Osteocyte (in vitro differentiated cells): ENCODE measurements at places on chromosomes 5 and 9. TPM values are rescaled to one million over a fixed set of nuclear protein-coding genes. Genes with fewer than 3 reads are reported as not detected.

DNA sequence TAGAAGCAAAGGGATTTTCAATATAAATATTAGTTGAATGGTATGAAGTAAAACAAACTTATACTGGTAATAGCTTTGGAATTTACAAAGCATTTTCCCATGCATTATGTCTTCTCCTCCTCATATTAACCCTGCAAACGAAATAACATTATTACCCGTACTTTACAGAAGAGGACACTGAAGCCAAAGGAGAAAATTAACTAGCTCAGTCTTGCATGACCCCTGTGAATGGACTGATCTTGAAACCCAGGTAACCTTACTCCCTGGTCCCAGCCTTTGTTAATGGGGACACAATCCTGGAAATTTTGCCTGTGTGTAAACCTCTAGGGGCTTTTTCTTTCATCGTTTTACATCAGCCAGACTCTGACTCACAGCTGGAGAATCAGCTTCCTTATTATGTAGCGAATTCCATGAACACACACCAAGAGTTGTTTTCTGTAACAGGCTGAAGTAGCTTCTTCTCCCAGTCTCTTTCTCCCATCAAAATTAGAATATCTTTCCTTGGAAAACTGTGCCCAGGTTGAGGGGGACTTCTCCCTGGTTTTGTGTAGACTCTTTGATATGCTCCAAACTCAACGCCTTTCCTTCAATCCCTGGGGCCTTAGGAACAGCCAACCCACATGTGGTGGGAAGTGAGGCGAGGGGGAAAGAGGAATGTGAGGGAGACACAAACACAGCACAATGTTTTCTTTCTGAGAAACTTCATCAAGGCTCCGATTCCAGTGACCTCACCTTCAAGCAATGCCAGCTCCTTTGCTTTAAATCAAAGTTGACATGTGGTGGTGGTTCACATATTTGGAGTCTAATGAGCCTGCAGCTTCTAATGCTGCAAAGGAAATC lies 480.9 kb upstream of the PAPPA start:
- H3K4me3 ChIP-seq = peak overlapping the region; percentile 61
- peaks cover 68% of the 10 kb centered on the region for H3K4me1 ChIP-seq
- H3K27ac ChIP-seq = peak overlapping the region; percentile 100
- H3K27me3 ChIP-seq = no peaks in the 10 kb centered on the region
- peaks cover 12% of the 10 kb centered on the region for H3K36me3 ChIP-seq

DNA sequence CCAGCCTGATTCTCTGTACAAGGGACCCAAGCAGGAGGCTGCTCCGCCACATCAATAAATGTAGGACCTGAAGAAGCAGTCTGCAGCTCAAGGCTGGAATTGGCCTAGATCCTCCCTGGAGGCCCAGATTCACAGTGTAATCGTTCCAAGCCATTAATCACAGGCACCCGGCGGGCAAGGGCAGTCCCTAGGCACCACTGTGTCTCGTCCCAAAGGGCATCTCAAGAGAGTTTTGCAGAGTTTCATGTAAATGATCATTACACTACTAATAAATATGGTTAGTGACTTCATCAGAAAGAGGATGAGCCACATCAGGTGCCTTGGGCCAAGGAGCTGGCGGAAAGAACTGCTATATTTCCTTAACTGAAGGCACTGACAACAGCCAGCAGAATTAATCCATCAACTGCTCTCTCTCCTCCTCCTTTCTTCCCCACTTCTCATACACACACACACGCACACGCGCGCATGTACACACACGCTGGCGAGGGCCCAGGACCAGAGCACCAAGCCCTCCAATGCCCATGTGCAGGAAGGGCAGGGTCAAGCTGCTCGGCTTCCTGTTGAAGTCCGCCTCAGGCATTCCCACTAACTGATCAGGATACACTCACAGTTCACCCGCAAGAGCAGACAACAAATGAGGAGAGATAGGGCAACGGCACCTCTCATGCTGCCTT lies 33.9 kb downstream of the GNAQ start:
- peak overlapping the region; percentile 90 for H3K27ac ChIP-seq
- peaks cover 67% of the 10 kb centered on the region for H3K4me1 ChIP-seq
- no peaks in the 10 kb centered on the region for H3K27me3 ChIP-seq
- no peaks in the 10 kb centered on the region for H3K36me3 ChIP-seq
- peak overlapping the region; percentile 50 for H3K4me3 ChIP-seq

Gene SHOC1
- not detected in 2 replicates for total RNA-seq

DNA sequence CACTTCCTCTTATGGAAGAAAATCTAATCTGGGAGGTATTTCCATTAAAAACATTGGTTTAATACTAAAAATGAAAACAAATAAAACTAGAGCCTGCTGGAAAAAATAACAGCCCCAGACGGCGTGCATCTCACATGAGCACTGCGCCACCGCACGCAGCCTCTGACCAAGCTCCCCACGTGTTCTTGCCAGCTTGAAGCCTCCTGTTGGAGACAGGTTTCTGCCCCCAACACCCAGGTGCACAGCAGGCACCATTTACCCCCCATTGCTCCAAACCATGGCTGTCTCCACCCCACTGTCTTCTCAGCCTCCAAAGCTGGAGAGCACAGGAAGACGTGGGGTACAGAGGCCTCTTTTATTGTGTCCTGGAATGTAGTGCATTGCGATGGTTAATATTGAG lies 10.7 kb upstream of the COL5A1 start:
- no peak overlapping the region for H3K4me3 ChIP-seq
- peak overlapping the region; percentile 63 for H3K27ac ChIP-seq
- no peak for DNase-seq
- peaks cover 54% of the 10 kb centered on the region for H3K4me1 ChIP-seq
- H3K36me3 ChIP-seq = no peaks in the 10 kb centered on the region

- no peak overlapping the region for H3K4me3 ChIP-seq
- no peak overlapping the region for H3K27ac ChIP-seq
- no peak for DNase-seq
- peaks cover 14% of the 10 kb centered on the region for H3K36me3 ChIP-seq
Measured at GRCh38 chr9:132008184-132008803, 71.4 kb downstream of the MED27 start.

DNA sequence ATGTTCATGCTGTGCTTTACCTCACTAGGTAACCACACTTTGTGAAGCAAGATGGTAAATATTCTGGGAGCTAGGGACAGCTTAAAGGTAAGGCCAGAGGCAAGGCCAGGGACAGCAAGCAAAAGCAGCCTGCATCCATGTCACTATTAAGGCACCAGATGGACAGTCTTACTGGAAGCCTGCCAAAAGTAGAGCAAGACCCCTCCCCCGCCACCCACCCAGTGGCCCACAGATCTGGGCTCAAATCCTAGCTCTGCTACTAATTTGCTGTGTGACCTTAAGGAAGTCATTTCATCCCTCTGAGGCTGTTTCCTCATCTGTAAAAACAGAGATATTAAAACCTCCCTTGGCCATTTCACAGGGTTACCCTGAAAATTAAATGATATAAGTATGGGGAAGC lies 13.2 kb upstream of the ERMP1 start:
- H3K36me3 ChIP-seq = peaks cover 2% of the 10 kb centered on the region
- no peak for DNase-seq
- H3K27me3 ChIP-seq = peaks cover 33% of the 10 kb centered on the region
- no peak overlapping the region for H3K4me3 ChIP-seq
- H3K27ac ChIP-seq = no peak overlapping the region
- peaks cover 33% of the 10 kb centered on the region for H3K4me1 ChIP-seq

GRCh38 chr9:129750013-129750638 lies 2.7 kb downstream of the PTGES start:
- H3K27ac ChIP-seq = peak overlapping the region; percentile 70
- H3K36me3 ChIP-seq = no peaks in the 10 kb centered on the region
- DNase-seq = no peak
- H3K4me1 ChIP-seq = peaks cover 44% of the 10 kb centered on the region
